ENCODE measurements at places on chromosomes 1 and 21.
A peak's percentile ranks its signal among the peaks of the same experiment; 100 is the strongest.

DNA sequence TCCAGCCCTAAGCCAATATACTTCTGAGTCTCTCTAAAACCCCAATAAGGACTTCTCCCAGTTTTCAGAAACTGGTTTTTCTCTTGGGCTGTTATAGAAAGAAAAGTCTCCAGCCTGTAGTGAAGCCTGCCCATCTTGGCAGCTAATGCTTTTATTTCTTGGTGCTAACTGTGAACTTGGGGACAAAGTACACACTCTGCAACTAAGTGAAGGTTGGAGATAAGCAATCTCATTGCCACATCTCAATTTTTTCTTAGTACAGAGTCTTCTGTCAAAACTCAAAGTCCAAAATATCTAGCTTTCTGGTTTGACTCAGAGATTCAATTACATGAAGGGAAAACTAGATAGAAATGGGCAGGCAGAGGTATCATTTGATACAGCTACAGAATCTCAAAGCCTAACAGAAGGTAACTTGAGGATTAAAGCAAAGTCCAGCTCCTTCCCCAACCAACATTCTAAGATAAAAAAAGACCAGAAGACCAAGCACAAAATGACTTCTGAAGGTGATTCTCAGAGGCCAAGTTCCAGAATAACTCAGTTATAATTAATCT, 14.0 kb downstream of the AK2 start:
- no peak for DNase-seq

GRCh38 chr1:186155594-186155993, 219.5 kb downstream of the TPR start:
- DNase-seq = peak; percentile 64

- no peak for DNase-seq
Measured at GRCh38 chr21:44601596-44602462, 1.4 kb downstream of the KRTAP10-7 start.

DNA sequence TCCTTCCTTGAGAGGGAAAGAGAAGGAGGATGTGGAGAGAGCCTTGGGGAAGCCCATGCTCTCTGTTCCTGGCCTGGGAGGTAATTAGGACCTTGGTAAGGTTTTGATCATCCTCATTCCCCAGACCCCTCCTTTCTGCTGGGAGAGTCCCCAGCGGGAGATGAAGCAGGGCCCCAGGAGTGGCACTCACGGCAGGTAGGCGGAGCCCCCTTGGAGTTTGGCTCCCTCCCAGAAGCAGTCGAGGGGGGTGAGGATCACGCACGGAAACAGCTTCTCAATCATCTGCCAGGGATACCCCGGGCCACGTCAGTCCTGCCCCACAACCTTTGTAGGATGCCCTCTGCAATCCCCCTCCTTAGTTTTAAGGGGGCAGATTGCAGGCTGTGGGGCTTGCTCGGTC, 11.5 kb downstream of the PTCH2 start:
- no peak for DNase-seq

- no peak for DNase-seq
Measured at GRCh38 chr1:242033447-242033846, 34.5 kb upstream of the MAP1LC3C start.

- DNase-seq = no peak
Measured at GRCh38 chr1:97157991-97158390, 436.4 kb downstream of the PTBP2 start.

DNA sequence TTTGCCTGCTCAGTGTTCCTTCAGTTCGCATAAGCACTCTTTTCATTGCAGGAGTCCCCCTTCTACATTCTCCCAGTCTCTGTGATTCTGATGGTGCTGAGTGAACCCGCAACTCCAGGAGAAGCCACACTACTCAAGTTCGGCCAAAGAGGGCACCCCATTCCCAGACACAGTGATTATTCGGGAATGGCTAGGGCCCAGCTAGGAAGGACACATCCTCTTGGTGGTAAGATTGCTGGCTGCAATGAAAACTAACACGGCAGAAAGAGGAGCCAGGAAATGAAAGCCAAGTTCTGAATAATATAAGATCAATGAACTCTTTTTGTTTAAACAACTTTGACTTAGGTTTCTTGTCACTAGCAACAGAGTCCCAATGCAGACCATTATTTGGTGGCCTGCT, 14.9 kb downstream of the CREG1 start:
- no peak for DNase-seq

- no peak for DNase-seq
Measured at GRCh38 chr1:85180869-85181268, 19.9 kb downstream of the SYDE2 start.

DNA sequence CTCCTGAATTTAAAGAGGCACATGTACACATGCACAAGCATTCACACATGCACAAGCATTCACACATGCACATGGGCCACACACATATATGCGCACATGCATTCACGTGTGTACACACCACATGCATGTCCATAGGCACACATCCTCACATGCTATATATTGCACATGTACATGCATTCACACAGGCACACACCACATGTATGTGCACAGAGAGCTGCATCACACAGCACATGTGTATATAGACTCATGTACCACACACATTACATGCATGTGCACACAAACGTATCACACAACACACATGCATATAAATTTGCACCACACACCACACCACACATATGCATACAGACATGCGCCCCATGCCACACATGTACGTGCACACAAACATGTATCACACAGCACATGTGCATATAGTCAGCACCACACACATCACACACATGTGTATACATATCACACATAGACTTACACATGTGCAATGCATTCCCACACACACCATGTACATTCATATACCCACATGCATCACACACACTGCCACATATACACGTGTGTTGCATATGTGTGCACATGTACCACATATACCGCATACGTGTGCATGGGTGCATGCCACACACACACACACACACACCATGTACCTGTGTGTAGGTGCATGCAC, 54.6 kb upstream of the COL18A1 start:
- DNase-seq = no peak

- no peak for DNase-seq
Measured at GRCh38 chr1:56754708-56755479, 64.3 kb downstream of the FYB2 start.

- no peak for DNase-seq
Measured at GRCh38 chr1:112708002-112708448, 1.1 kb upstream of the RHOC start.

DNA sequence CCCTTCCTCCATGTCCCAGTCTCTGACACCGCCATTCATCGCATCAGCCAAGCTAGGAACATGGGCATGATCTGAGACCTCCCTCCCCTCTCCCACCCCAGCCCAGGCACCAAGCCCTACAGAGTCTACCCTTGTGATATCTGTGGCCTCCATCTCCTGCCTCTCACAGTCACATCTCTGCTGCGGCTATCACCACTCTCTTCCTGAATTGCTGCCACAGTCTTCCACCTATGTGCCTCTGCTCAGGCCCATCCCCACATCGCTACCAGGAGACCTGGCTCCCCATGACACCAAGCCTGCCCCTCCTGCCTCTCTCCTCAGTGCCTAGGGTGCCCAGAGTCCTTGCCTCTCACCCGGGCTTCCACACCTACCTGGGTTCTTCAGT, 82.7 kb upstream of the BCAR3 start:
- no peak for DNase-seq

- no peak for DNase-seq
Measured at GRCh38 chr1:7629465-7630195, 141.5 kb upstream of the VAMP3 start.

GRCh38 chr1:119773711-119774241, 5.1 kb upstream of the HMGCS2 start:
- DNase-seq = no peak

GRCh38 chr1:79079770-79080169, 73.2 kb upstream of the ADGRL4 start:
- no peak for DNase-seq

- no peak for DNase-seq
Measured at GRCh38 chr1:4310396-4310923, 343.9 kb upstream of the AJAP1 start.

DNA sequence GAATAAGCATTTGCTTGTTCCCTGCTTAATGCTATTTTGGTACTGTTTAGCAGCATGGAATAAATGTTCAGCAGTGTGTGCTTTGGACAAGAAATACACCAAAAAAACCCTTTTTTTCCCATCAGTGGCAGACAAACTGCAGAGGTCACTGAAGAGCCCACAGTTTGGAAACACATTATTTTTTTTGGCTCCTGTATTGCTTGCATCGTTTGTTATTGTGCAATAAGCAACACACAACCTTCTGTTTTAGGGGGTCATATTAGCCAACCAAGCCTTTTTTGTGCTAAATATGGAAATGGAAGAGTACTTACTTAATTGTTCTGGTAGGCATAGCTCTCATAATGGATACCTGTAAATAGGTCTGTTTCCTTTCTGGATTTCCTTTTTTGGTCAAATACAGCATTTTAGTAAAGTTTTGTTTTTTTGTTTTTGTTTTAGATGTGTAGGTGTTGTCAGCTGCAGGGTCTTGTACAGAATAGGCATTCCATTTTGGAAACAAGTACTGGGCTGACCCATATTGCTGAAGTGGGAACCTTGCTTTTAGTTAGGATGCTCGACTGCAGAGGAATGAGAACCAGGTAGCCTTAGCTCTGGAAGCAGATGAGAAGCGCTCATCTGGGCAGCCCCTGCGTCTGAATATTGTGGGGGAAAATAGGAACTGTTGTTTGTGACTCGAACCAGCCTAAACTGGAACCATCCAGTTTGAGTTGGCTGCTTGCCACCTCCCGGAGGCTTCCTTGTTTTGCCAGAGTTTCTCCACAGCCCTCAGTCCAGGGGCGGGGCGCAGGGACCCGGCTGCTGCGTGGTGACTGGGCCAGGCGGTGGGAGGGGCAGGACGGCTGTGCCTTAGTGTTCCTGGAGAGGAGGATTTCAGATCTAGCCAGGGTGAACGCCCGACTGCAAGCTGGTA, 38.4 kb downstream of the SPEN start:
- DNase-seq = peak; percentile 60

Measured in NCI-H460 (cell line).